Right atrium auricular region (tissue), 2 donors: ENCODE measurements at places on chromosomes 6 and 20.

DNA sequence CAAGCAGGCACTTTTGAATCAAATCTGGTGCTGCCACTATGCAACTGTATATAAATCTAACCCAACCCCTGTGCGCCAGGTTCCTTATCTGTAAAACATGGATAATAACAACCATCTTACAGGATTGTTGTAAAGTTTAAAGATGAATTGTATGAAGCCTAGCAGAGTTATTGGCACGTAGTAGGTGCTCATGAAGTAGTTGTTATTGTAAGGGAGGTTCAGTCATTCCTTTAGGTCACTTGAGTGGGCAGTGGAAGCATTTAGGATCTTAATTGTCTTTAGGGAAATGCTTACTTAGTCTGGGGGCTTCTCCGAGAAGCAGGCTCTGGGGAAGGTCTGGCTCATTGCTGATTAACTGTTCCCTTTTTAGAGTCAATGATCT lies 29.8 kb upstream of the PKIG start:
- no peak for DNase-seq
- no peaks in the 10 kb centered on the region for H3K27me3 ChIP-seq
- no peaks in the 10 kb centered on the region for H3K36me3 ChIP-seq
- peak overlapping the region; percentile 83 for H3K27ac ChIP-seq
- no peak overlapping the region for H3K4me3 ChIP-seq

GRCh38 chr20:5881703-5882102 lies 68.6 kb downstream of the TRMT6 start:
- no peaks in the 10 kb centered on the region for H3K27me3 ChIP-seq
- no peaks in the 10 kb centered on the region for H3K36me3 ChIP-seq
- no peak for DNase-seq
- H3K27ac ChIP-seq: no peak overlapping the region
- no peaks in the 10 kb centered on the region for H3K4me1 ChIP-seq
- H3K4me3 ChIP-seq: no peak overlapping the region

DNA sequence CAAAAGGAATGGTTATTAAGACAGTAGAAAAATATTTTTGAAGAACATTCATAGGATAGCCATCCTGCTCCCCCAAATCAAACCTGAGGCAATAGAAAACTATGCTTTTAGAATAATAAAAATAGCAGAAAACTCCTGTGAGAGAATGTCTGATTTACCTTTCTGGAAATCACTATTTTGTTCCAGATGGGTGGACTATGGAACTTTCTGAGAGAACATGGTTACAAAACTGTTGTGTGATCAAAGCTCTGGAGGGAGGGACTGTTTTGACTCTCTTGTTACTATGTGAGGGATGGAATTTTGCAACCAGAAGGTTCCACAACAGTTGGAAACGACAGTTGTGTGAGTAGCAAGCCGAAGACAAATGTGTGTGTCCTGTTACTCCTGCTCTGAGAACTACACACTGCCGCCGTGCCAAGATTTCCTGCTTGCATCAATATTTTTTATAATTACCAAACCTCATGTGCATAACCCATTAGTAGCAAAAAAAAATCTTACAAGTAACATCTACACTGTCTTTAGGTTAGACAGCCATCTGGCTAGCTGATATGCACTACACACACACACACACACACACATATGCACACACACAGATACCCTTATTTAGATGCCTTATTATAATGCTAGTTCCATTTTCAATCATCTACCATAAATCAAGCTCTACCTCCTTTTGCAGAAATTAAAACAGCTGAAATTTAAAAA lies 11.0 kb upstream of the HIVEP1 start:
- H3K4me1 ChIP-seq: no peaks in the 10 kb centered on the region
- peak overlapping the region; percentile 77 for H3K27ac ChIP-seq
- no peaks in the 10 kb centered on the region for H3K27me3 ChIP-seq
- no peak overlapping the region for H3K4me3 ChIP-seq

- peak; percentile 68 for DNase-seq
- no peak overlapping the region for H3K4me3 ChIP-seq
- H3K36me3 ChIP-seq: peaks cover 39% of the 10 kb centered on the region
- H3K27ac ChIP-seq: peak overlapping the region; percentile 52
- H3K4me1 ChIP-seq: no peaks in the 10 kb centered on the region
- H3K27me3 ChIP-seq: no peaks in the 10 kb centered on the region
Observed at GRCh38 chr20:645318-646106, 7.5 kb downstream of the SRXN1 start.

GRCh38 chr6:80608881-80609280 lies 502.4 kb downstream of the BCKDHB start:
- H3K27ac ChIP-seq: no peak overlapping the region
- no peaks in the 10 kb centered on the region for H3K27me3 ChIP-seq
- H3K4me1 ChIP-seq: peaks cover 12% of the 10 kb centered on the region
- H3K36me3 ChIP-seq: no peaks in the 10 kb centered on the region
- DNase-seq: no peak
